ENCODE measurements at places on chromosomes 3 and 15. TPM values are rescaled to one million over a fixed set of nuclear protein-coding genes. Genes with fewer than 3 reads are reported as not detected.

DNA sequence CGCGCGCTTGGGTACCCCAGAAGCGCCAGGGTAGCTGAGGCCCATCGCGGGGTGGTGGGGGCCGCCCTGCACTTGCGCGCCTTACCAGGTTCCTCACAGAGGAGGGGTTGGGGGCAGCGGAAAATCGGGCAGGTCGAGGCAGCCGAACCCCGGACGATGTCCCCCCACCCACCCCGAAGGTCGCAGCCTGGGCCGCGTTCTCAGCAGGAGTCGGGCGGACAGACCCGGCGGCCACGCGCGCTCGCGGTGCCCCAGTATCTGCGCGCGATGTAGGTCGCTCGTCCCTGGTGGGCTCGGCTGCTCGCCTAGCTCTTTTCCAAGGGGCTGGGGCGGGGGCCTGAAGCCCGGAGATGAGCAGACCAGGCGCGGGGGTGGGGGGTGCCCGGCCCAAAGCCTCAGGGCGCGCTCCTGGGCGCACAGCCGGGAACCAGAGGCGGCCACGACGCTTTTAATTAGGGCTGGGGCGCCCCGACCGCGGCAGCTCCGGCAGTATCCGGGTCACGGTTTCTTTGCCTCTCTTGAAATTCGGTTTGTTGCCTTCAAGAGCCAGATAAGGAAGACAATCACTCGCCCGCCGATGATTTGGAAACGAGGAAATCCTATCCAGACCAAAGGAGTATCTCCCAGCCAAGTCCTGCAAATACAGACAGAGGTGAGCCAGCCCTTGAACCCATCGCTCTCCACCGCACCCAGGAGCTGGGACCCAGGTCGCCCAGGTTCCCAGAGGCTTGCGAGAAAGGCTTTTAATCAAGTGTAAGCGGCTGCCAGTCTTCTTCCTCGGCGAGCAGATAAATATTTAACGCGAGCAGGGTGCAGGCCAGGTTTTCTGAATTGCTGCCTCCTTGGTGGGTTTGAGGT, 4.6 kb downstream of the SKOR1 start:
- DNase-seq, result no peak

DNA sequence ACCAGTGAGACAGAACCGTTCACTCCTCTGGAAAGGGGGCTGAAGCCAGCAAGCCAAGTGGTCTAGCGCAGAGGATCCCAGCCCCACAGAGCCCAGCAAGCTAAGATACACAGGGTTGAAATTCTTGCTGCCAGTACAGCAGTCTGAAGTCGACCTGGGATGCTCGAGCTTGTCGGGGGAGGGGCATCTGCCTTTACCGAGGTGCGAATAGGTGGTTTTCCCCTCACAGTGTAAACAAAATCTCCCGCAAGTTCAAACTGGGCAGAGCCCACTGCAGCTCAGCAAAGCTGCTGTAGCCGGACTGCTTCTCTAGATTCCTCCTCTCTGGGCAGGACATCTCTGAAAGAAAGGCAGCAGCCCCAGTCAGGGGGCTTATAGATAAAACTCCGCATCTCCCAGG, 11.4 kb downstream of the CEP97 start:
- DNase-seq, result no peak

DNA sequence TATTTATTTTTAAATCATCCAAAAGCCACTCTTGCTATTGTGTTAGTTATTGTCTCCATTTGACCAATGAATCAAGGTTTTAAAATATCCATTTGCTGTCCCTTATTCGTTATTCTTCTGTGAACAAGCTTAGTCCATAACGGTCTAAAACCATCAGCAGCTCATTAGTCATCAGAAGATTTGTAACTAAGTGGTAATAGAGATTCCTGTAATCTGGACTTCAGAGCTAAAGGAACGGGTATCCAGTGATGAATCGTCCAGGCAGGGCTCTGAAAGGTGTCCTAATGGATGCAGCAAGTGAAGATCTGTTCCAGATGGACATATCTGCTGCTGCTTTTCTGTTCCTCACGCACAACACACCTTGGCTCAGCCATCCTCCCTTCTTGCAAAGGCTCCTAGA, 362.7 kb upstream of the CFAP20DC start:
- no peak for DNase-seq

DNA sequence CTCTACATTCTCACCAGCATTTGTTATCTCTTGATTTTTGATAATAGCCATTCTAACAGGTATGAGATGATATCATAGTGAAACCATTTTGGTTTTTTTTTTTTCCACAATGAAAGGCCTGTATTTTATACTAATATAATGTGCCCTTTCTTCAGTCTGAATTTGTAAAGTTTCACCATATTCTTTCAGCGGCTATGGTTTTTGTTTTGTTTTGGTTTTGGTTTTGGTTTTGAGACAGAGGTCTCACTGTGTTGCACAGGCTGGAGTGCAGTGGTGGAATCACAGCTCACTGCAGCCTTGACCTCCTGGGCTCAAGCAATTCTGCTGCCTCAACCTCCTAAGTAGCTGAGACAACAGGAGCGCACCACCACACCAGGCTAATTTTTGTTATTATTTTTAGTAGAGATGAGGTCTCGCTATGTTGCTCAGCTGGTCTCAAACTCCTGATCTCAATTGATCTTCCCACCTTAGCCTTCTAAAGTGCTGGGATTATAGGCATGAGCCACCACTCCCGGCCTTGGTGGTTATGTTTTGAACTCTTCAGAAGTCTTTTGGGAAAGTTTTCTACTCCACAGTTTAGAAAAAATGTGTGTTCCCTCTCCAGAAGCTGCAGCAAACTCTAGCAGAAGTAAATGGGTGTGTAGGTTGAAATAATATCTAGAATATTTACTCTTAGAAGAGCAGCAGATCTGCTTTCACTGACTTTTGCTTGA, 110.2 kb upstream of the UMPS start:
- no peak for DNase-seq

GRCh38 chr15:73944161-73945129, 18.2 kb downstream of the LOXL1 start:
- DNase-seq, result peak; percentile 92

- DNase-seq, result no peak
Observed at GRCh38 chr15:100968050-100968966, 49.2 kb downstream of the LRRK1 start.

GRCh38 chr15:48352474-48353072, 21.3 kb downstream of the DUT start:
- peak; percentile 72 for DNase-seq

- DNase-seq, result no peak
Observed at GRCh38 chr3:39222462-39222861, 30.1 kb upstream of the XIRP1 start.

- DNase-seq, result peak; percentile 20
Observed at GRCh38 chr3:187264021-187264420, 27.5 kb downstream of the MASP1 start.

DNA sequence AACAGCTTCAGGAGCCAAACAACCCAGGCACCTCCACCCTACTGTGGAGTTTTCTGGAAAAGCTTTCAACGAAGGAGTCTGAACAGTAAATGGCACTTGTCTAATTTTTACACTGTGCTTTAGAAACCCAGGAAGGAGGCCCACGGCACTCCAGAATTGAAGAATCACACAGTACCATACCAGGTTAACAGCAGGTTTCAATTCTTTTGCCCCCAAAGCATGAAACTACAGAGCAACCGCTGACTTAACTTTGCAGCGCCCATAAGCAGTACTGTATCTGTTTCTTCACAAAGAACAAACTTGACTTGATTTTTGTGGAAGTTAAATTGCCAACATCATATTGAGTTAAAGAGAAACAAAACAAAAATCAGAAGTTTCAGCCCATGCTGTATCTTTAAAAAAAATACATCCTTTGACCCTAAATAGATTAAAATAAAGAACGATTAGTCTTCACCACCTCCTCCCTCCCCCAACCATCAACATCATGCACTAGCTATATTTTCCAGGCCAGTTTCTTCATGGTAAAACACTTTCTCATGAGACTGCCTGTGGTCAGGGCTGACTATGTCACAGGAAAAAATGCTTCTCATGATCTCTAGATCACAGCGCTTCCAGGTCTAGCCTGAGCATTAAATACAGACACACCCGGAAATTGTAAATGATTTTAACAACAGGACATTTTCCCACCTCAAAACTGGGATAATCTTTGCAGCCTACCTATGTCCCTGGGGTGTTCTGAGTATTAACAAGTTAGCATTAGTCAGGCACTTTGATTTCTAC, 456.3 kb downstream of the FOXP1 start:
- peak; percentile 75 for DNase-seq

DNA sequence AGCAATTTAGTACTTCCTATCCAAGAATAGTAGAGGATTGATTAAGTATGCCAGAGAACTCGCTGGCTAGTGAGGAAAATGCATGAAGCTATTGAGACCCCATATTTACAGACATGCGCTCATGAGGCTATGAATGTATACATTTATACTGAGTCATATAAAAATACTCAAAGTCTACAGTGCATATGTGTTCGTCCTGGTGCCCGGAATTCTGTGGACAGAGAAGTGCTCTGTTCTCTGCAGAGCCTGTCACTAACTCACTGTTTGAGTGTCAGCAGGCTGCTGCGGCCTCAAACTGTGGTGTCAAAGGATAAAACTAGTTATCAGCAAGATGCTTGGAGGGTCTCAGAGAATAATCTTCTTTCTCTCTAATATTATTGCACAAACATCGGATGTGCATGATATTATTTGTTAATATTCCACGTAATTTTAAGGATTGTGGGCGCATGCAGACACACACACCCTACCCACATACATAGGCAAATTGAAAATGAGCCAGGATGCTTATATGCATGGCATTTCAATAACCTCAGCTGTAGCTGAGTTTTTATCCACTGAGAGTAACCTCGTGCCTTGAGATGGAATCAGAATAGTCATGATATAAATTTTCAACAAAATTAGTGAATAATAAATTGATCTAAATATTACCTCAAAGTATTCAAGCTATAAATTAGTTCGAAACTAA, 50.0 kb upstream of the TSC22D2 start:
- DNase-seq, result no peak

Gene SLC28A1
- 0.72 TPM for total RNA-seq

Gene IL17RD
- 5.8 TPM for total RNA-seq

Gene LRRC2
- 1.9 TPM for total RNA-seq

Gene ARHGEF26
- 26.5 TPM for total RNA-seq

Gene BUB1B
- total RNA-seq, result 1.7 TPM

Gene OXTR
- 57.5 TPM for total RNA-seq

Gene SV2B
- total RNA-seq, result 2.6 TPM

Gene NR1I2
- 0.96 TPM for total RNA-seq

Gene SEMA5B
- total RNA-seq, result 6.0 TPM
